Activated CD4-positive, alpha-beta T cell treated with anti-CD3 and anti-CD28 coated beads, Interleukin-2, amount 10 ng/mL, durations not matched to agents 7 days and 5 days (primary cell): ENCODE measurements at places on chromosomes 2 and 18.

DNA sequence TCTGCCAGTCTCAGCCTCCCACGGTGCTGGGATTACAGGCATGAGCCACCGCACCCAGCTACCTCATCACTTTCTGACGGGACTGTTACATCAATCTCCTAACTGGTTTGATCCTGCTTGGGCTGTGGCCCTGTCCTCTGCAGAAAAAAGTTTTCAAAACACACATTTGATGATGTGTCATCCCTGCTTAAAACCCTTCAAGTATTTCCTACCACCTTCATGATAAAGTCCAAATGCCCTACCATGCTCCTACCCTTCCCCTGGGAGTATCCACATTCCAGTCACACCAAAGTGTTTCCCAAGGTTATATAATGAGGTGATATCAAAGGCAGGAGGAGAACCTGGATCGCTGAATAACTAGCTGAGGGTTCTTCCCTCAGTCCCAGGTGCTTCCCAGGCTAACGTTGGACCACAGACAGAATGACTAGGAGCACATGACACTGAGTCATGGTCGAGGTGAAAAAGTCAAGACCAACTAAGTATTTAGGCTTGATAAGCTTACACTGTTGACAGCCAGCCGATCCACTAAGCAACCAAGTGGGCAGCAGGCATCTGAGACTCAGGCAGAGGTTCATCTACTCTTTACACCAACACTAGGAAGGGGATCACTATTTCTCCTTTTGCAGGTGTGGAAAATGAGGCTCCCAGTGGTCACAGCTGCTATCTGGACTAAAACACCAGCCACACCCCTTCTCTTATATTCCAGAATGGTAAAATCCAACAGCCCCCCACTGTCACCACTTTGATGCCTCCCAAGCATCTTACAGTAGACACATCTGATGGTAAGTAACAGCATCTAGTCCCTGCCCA, 31.8 kb downstream of the CYRIA start:
- no peak for DNase-seq

DNA sequence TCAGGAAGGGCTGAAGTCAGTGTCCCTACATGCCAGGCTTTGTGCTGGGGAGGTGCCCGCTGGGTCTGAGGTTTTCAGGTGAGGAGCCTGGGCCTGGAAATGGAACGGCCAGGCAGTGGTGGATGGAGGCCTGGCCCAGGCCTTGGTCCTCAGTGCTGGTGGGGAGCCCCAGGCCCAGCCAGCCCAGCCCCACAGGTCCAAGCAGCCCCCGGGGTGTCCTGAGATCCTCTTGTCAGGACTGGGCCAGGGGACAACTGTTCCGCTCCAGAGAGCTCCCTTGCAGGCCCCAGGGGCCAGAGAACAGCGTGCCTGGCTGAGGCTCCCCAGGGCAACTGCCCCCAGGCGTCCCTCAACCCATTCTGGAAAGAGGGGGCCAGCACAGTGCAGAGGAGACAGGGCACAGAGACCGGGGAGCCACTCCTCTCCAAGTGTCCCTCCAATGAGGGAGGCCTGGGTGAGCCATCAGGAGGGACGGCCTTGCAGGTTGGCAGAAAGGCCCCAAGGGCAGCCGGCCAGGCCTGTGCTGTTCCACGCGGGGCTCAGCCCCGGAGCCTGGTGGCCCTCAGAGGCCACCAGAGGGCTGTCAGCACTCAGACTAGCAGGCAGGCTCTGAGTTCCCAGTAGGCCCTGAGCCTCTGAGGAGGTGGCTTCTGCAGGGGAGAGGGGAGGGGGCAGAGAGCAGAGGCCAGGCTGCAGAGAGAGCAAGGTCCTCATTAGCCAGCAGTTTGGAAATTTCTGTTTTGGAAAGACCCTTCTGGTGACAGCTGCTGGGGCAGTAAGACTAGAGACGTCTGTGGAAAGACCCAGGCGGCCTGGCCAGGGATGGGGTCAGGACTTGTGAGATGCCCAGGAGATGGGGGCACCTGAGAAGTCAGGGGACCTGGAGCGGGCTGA, 29.4 kb upstream of the SNED1 start:
- no peak for DNase-seq

DNA sequence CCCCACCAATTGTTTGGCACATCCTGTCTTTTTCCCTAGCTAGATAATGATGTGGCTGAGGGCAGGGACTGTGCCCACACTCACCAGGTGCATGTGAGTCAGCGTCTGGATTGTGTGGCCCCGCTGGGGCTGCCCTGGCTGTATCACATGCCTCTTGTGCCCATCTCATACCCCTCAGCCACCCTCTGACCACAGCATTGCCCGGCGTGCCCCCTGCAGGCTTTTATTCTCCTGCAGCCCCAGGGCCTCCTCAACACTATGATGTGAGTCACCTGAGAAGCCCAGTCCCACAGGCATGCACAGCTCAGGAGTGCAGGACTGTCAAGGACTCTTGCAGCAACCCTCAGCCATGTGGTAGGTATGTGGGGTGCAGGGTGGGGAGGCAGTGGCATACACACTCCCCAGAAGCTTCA, 14.8 kb upstream of the STEAP3 start:
- no peak for DNase-seq

DNA sequence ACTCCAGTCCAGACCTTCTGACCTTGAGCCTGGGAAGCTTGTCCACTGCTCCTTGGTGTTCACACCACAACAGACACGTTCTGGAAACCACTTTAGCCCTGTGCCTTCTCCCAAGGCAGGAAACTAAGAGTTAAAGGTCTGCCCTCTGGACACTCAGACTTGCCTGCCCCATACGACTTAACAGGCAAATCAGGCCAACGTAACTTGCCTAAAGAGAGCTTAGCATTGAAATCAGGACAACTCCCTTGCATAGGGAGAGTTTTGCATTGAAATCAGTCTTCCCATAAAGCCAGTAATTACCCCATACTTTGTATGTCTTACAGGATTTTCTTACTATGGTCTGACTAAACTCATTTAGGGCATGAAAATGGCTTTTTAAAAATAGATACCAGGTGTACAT, 18.5 kb downstream of the NFE2L2 start:
- no peak for DNase-seq

- DNase-seq = no peak
These were observed 84.9 kb upstream of the ZFP36L2 start for GRCh38 chr2:43311276-43311675.

DNA sequence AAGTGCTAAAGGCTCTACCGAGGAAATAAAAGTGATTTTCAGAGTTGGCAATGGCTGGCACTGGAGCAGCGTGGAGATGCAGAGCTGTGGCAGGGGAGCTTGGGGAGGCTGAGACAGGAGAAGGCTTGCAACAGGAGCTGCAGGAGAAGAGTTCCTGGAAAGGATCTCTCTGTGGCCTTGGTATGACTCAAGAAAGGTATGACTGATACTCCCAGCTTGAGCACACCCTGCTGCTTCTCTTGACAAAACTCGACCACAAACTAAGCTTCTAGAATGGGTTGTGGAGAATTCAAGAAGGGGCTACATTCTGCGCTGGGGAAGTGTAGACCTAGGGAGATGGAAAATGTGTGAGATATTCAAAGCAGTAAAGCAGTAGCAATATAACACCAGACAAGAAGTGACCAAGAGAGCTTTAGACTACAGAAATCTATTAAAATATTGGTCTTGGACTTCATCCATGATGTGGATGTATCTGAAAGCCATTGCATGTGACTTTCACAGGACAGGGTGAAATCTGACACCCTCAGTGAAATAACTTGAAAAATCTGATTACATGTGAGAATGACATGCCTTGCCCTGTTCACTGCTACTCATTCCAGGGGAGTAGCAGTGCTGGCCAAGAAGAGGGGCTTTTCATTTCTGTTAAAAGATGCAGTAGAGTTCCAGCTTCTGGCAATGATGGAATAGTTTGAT, 41.5 kb downstream of the SUCLG1 start:
- no peak for DNase-seq

DNA sequence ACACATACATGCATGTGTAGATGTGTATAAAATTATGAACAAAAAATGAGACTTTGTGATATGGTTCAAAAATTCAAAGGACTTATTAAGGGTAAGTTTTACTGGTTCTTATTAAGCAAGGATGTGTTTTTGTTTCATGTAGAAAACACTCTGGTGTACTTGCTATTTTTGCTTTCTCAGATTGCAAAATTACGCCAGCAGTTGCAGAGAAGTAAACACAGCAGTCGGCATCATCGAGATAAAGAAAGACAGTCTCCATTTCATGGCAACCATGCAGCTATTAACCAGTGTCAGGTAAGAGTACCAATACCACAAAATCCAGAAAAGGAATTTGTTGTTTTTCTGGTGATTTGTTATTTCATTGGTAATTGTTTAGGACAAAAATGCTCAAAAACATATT, 91.3 kb downstream of the FAM117B start:
- no peak for DNase-seq

DNA sequence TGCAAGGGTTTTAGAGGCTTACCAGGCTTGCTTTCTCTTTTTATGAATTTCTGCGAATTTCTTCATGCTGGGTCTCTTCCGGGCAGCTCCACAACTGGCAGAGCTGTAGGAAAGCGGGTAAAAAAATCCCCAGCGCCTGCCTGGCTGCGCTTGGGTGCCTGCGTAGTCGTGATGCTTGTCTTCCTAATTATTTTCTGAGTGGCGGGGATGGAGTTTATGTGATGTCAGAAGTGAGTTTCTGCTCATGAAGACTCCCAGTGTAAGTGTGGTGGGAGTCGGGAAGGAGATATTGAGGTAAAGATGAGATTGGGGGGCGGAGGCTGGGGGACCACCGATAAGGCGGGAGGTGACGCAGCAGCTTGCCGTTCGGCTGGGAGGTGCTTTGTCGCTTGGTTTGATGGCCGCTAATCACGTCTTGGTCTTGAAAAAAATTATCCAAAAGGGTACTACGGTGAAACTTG, 229.8 kb downstream of the LDLRAD4 start:
- DNase-seq = no peak

GRCh38 chr2:83536556-83536955, 922.5 kb downstream of the SUCLG1 start:
- no peak for DNase-seq

GRCh38 chr18:48803951-48804855, 146.6 kb downstream of the SMAD7 start:
- no peak for DNase-seq

GRCh38 chr2:232308986-232309385, 69.6 kb upstream of the ALPP start:
- DNase-seq = no peak

- no peak for DNase-seq
These were observed 1221.1 kb upstream of the ACVR2A start for GRCh38 chr2:146623771-146624170.

GRCh38 chr2:29249666-29250253, 134.5 kb downstream of the CLIP4 start:
- no peak for DNase-seq

- DNase-seq = no peak
These were observed 26.4 kb upstream of the GALR1 start for GRCh38 chr18:77223221-77223639.

GRCh38 chr2:42792583-42793333, at the start of gene HAAO:
HAAO (minus strand) TSS chr2:42792583; CDS start chr2:42792536, 47 bp downstream.
- DNase-seq = no peak

- no peak for DNase-seq
These were observed 76.6 kb downstream of the FIGN start for GRCh38 chr2:163659224-163659623.

DNA sequence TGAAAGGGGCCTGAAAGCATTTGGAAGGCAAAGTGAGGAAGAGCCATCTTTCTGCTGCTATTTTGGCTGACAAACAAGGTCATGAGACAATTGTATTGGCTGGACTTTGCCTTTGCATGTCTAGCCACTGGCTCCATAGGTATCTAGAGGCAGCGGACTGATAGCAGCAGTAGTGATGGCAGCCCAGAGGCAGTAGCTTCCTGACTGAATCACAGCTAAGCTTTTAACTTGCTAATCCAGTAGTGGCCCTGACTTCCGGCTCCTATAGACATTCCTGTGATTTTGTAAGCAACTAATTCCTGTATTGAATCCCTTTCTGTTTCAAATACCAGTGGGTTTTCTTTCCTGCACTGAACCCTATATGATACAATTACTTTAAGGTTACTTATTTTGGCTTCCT, 69.8 kb upstream of the PDE1A start:
- DNase-seq = no peak

- DNase-seq = no peak
These were observed 40.8 kb downstream of the RAB10 start for GRCh38 chr2:26074676-26075075.

GRCh38 chr2:180077295-180077906, 70.3 kb upstream of the CWC22 start:
- no peak for DNase-seq

- DNase-seq = no peak
These were observed 1131.0 kb upstream of the NXPH2 start for GRCh38 chr2:139911160-139911559.

DNA sequence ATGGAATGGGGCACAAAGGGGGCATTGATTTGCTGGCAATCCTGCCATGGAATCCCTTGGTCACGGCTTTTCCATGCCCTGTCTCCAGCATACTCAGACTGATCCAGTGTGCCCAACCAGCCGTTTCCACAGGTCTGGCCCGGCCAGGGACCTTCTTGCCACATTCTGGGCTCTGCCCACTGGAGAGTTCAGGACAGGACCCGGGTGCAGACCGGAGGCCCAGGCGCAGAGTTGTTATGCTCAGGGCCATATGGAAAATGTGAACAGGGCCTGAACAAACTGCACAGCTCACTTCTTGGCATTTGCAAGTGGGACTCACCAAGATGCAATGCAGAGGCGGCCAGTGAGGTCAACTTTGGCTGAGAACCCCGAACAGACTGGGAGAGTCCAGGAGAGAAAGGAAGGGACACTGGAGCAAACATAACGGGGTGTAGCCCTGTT, 15.6 kb upstream of the ASAP2 start:
- no peak for DNase-seq

DNA sequence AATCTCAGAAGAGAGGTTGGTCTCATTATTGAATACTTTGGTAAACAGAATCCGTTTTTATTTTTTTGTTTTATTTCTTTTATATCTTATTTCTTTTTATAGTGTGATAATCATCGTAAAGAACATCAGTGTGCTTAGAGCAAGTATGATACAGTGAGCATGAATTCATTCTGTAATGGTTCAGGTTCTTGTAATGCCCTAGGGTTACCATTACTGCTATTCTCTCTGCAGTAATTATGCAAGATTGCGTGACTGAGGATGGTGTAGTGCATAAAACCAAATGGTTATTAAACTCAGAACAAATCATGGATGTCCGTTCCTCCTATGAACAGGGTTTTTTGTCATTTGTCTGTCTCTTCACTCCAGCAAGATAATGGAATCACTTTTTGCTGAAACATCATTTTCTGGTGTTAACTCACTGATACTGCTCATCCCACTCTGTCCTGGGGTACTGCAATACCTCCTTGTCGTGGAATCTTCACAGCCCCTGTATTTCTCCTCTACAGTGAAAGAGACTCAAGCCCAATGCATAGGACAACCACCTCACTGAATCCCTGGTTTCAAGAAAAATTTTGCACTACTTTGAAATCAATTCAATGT, 274.8 kb upstream of the ST6GAL2 start:
- DNase-seq = no peak

- no peak for DNase-seq
These were observed 125.2 kb upstream of the COL3A1 start for GRCh38 chr2:188848887-188849435.

- no peak for DNase-seq
These were observed 85.9 kb upstream of the RTN4 start for GRCh38 chr2:55136138-55136541.

DNA sequence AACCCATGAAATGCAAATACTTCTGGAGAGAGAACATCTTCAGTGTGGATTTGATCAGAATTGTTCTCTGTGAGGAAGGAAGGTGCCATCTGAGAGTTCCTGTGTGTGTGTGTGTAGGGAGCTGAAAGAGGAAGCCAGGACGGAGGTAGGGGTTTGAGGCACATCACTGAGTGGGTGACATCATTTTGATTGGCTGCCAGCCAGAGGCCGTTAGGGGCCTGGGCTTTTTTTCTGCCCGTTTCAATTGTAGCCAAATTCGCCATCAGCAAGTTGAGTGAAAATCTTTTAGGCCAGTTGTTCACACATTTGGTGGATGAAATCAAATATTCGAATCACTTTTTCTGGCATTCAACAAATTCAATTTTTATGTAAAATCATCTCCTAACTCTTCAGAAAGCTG, 48.9 kb downstream of the TSN start:
- DNase-seq = no peak
